CD4-positive, alpha-beta T cell treated with Interleukin-4 for 4 hours (primary cell): ENCODE measurements at places on chromosomes 1 and 21.

GRCh38 chr1:183883623-183884022 is 78.7 kb downstream of the RGL1 start:
- no peak for DNase-seq

DNA sequence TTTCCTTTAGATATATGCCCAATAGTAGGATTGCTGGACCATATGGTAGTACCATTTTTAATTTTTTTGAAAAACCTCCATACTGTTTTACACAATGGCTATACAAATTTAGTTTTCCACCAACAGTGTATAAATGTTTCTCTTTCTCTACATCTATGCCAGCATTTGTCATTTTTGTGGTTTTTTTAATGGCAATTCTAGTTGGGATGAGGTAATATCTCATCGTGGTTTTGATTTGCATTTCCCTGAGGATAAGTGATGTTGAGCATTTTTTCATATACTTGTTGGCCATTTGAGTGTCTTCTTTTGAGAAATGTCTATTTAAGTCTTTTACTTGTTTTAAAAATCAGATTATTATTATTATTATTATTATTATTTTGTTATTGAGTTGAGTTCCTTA is 35.5 kb downstream of the PLA2G4A start:
- no peak for DNase-seq

- no peak for DNase-seq
Measured at GRCh38 chr1:4636644-4637380, 17.6 kb upstream of the AJAP1 start.

- DNase-seq, result no peak
Measured at GRCh38 chr21:25619198-25619597, 11.9 kb upstream of the MRPL39 start.

- peak; percentile 57 for DNase-seq
Measured at GRCh38 chr1:27342391-27342777, 562 bp downstream of the SYTL1 start.

GRCh38 chr21:31545036-31545435 is 114.5 kb upstream of the SOD1 start:
- no peak for DNase-seq

DNA sequence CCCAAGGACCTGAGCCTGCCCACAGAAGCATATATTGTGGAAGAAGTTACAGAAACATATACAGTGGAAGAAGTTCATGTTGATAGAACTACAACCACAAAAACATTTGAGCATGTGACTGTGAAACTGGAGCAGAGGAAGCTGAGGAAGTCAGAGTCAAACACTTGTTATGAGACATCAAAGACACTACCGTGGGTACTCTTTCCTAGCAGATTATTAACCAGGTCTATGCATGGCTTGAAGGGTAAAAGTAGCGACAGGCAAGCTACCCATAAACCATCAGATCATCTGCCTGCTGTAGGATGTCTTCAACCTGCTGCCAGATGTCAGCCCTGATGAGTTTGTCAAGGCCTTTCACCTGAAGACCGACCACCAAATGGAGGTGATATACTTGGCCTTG is 35.8 kb downstream of the IVNS1ABP start:
- peak; percentile 78 for DNase-seq

DNA sequence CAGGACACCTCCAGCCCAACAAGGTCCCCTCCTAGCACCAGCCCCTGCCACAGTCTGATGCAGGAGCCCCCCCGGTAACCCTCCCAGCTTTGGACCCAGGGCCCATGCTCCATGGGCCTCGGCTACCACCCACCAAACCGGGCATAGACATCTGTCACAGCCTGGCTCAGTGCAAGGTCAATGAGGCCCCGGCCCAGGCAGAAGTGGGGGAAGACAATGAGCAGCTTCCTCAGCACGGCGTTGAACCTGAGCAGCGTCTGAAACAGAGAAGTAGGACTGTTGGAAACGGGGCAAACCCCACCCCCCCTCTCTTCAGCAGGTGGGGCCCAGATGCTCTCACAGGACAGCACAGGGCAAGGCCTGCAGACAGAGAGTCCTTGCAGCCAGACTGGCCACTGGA is 101.9 kb upstream of the GCLM start:
- no peak for DNase-seq

DNA sequence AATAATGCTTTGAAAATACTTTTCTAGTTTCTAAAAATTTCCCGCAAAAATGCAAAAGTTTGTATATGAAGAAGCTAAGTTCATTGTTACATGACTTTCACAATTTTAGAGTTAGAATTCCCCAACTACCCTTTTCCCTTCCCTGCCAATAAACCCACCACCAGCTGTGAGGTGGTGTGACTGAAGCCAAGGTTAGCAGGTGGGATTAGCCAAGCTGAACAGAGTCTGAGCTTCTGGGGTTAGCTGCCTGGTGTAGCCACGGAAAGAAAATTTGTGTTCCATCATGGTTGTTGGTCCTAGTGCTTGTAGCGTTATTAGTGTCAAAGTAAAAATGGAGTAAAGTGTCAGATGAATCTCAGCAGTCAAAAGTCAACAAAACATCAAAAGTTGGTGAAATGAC is 110.9 kb downstream of the ASTN1 start:
- no peak for DNase-seq

DNA sequence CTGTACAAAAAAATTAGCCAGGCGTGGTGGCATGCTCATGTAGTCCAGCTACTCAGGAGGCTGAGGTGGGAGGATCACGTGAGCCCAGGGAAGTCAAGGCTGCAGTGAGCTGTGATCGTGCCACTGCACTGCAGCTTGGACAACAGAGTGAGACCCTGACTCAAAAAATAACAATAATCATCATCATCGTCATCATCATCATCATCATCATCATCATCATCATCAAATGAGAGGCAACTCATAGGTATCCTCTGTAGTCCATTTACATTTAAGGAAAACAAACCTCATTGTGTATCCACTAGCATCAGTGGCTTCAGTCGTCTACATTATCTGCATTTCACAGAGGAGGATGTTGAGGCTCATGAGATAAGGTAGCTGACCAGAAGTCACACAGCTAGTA is 68.8 kb upstream of the SELENON start:
- DNase-seq, result no peak

DNA sequence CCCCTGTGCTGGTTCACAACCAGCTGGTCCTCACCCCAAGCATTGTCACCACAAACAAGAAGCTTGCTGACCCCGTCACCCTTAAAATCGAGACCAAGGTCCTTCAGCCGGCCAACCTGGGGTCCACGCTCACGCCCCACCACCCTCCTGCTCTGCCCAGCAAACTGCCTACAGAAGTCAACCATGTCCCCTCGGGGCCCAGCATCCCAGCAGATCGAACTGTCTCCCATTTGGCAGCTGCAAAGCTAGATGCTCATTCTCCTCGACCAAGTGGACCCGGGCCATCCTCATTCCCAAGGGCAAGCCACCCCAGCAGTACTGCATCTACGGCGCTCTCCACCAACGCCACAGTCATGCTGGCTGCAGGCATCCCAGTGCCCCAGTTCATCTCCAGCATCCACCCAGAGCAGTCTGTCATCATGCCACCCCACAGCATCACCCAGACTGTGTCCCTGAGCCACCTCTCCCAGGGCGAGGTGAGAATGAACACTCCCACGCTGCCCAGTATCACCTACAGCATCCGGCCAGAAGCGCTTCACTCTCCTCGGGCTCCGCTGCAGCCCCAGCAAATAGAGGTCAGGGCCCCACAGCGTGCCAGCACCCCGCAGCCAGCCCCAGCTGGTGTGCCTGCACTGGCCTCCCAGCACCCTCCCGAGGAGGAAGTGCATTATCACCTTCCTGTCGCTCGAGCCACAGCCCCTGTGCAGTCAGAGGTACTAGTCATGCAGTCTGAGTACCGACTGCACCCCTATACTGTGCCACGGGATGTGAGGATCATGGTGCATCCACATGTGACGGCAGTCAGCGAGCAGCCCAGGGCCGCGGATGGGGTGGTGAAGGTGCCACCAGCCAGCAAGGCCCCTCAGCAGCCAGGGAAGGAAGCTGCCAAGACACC is 40.6 kb downstream of the ZBTB17 start:
- no peak for DNase-seq

- DNase-seq, result no peak
Measured at GRCh38 chr1:36055706-36056105, 28.2 kb upstream of the TEKT2 start.

GRCh38 chr1:213623064-213623581 is 364.6 kb upstream of the PROX1 start:
- DNase-seq, result no peak

DNA sequence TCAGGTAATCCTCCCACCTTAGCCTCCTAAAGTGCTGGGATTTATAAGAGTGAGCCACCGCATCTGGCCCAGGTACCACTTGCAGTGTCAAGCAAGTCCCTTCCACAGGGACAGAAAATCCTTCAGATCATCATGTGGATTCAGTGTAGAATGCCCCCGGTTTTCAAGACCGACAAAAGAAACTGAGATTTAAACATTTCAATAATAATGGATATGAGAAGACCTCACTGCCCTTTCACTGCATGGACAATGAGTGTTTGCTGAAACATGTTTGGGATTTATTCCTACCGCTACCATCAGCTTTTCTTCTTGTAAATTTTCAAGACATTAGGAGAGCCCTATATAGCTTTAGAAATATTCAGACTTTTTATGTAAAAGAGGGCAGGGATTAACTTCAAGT is 41.5 kb downstream of the HTR6 start:
- DNase-seq, result no peak

DNA sequence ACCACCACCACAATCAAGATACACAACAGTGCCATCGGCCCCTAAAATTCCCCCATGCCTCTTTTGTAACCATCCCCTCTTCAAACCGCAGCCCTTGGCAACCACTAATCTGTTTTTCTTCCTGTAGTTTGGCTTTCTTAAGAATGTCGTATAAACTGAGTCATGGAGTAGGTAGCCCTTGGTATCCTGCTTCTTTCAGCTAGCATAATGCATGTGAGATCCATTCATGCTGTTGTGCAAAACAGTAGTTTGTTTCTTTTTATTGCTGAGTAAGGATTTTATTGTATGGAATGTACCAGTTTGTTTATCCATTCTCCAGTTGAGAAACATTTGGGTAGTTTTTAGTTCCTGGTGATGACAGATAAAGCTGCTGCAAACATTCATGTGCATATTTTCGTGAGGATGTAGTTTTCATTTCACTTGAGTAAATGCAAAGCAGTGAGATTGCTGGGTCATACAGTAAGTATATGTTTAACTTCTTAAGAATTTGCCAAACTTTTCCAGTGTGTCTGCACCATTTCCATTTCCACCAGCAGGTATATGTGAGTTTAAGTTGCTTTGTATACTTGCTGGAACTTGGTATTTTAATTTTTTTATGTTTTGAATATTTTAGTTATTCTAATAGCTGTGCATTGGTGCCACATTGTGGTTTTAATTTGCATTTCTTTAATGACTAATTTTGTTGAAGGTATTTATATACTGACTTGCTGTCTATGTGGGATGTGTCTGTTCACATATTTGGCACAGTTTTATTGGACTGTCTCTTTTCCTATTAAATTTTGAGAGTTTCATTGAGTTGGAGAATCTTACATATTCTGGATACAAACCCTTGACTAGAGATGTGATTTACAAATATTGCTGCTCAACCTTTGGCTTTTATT is 148.4 kb upstream of the MAP1LC3C start:
- DNase-seq, result no peak

DNA sequence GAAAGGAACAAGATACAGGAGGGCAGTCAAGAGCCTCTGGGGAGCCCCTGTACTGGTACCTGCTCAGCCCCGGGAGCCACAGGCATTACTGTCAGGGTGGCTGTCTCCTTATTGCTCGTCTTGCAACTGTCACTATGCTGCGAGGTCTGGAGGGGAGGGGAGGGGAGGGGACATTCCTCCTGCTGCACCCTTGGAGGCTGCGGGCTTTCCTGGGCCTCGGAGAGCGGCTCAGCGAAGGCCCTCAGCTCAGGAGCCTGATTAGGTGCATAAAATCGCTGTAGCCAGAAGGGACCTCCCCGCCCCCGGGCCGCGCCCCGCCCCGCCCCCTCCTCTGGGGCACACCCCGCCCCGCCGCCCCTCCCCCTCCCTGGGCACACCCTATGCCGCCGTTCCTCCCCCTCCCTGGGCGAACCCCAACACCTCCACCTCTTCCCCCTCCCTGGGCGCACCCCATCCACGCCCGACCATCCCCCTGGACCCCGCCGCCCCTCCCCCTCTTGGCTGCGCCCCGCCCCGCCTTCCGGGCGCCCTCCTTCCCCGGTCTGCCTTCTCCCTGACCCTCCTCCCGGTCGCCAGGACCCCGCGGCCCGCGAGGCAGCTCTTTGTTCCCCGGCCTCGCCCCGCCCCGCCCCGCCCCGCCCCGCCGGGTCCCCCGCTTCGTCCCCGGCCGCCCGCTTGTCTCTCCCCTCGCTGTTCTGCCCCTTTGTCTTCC is 35.5 kb downstream of the CACHD1 start:
- DNase-seq, result peak; percentile 29

- DNase-seq, result peak; percentile 93
Measured at GRCh38 chr1:179365342-179366092, at the start of gene AXDND1. AXDND1 (plus strand) TSS chr1:179365971; CDS start chr1:179366510, 539 bp downstream.

GRCh38 chr1:65681096-65681495 is 111.6 kb upstream of the PDE4B start:
- no peak for DNase-seq

GRCh38 chr1:42305639-42306038 is 29.4 kb downstream of the FOXJ3 start:
- no peak for DNase-seq

DNA sequence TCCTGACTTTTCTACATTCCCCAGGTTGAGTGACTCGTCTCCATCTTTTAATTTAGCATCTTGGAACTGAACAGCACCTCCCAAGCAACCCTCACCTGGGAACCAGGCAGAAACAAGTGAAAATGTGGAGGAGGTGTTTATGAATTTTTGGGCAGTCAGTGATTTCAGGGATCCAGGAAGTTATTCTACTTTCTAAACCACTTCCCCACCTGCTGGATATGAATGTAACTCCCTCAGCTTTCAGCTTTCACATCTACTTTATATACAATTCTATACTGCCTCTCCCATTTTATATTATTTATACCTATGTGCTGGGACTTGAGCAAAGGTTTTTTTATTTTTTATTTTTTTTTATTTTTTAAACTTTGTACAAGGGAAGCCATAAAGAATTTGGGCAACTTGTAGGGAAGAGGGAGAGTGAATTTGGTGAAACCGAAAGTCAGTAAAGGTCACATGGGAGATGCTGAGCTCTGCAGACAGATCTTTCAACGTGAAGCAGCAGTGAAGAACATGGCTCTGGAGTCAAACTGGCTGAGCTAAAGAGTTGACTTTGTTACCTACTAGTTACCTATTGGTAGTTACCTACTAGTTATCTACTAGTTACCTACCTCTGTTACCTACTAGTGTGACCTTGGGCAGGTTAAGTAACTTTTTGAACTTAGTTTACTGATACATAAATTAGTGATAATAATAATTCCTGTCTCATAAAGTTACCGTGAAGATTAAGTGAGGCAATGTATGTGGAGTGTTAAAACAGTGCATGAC is 45.5 kb downstream of the DDR2 start:
- DNase-seq, result no peak

DNA sequence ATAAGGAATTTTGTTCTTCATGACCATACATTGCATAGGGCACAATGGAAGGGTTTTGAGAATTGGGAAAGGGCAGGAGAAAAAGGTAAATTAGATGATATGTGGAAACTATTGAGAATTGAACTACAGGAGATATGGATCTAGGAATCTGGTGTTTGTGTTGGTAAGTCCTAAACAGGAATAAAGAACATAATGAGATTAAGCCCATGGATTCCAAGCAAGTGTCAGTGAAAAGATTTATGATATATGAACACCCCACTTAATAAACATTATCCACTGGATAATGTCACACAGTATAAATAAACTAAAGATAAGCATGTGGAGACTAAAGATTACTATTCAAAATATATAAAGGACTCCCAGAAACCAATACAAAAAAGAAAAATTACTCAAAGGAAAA is 98.2 kb downstream of the TNFSF18 start:
- DNase-seq, result no peak
